ENCODE measurements at places on chromosomes 11 and 22.
A peak's percentile ranks its signal among the peaks of the same experiment; 100 is the strongest.

GRCh38 chr11:62295504-62295903 is 3.4 kb downstream of the SCGB1D4 start:
- DNase-seq: no peak

DNA sequence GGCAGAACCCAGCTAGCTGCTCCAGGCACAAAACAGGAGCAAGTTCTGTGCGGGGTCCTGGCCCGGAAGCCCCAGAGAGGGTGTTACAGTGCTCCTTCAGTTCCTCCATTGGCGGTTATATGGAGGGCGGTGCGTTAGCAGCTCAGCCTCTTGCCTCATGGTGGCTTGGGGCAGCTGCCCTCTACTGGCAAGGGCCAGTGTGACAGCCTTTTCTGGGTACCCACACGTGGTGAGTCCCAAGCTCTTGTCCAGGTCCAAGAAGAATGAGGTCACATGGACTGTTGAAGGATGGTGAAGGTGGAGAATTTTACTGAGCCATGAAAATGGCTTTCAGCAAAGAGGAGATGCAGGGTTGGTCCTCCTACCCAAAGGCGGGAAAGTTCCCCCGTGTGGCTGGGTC is 100.5 kb downstream of the WT1 start:
- no peak for DNase-seq

- no peak for DNase-seq
Observed at GRCh38 chr22:27673839-27674238, 127.7 kb downstream of the MN1 start.

- peak; percentile 59 for DNase-seq
Observed at GRCh38 chr11:117814766-117815261, 9.7 kb downstream of the FXYD2 start.

GRCh38 chr11:2778630-2779498 is 79.1 kb upstream of the KCNQ1OT1 start:
- DNase-seq: no peak

DNA sequence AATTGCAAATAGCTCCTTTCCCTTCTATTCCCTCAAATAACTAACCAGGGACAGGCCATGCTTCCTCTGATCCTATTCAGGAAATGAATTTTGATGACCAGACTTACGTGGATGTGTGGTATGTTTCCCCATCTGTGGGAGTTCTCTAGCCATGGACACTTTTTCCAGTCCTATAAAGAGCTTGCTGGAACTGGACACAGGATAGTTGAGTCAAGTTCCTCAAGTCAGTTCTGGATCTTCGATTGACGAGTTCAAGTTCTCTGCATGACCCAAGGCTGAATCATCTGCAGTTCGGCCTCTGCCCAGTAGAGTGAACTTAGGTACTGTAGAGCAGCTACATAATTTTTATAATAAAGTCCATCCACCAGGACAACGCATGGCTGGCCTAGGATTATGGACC is 52.7 kb upstream of the CCND1 start:
- no peak for DNase-seq

GRCh38 chr11:38208951-38209350 is 1610.9 kb upstream of the RAG2 start:
- no peak for DNase-seq

DNA sequence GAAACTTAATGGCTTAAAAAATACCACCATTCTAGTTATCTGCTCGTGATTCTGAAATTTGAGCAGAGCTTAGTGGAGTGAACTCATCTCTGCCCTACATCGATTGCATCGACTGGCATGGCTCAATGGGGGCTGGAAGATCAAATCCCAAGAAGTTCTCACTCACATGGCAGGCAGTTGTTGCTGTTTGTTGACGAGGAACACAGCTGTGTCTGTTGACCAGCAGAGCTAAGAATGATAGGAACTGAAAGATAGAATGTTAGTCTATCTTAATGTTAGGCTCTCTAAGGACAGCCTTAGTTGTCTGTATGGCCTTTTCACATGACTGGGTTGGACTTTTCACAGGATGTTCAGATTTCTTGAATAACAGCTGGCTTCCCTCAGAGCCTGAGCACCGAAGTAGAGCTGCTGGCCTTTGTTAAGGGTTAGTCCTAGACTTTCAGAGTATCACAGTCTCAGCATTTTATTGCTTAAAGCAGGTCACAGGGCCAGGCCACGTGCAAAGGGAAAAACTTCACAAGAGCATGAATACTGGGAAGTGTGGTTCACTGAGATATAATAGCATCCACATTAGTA is 31.6 kb upstream of the IZUMO1R start:
- DNase-seq: no peak

DNA sequence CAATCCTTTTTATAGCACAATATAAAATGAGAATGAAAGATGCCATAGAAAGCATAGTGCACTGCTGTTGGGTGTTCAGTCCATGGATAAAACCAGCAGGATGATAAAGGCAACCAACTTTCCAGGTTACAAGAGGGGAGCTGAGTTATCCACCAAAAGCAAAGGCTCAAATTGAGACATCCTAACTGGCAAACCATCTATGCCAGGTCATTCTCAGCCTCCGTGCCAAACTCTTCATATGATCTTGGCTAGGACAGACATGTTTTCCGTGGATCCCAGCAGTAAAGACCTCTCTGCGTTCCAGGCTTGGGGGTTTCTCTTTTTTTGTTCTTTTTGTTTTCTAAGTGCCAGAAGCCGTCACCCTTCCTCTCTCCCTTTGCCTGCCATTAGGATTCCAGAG is 7.3 kb upstream of the APOA1 start:
- DNase-seq: no peak

GRCh38 chr11:119094816-119095065 is 6.9 kb downstream of the DPAGT1 start:
- peak; percentile 35 for DNase-seq

DNA sequence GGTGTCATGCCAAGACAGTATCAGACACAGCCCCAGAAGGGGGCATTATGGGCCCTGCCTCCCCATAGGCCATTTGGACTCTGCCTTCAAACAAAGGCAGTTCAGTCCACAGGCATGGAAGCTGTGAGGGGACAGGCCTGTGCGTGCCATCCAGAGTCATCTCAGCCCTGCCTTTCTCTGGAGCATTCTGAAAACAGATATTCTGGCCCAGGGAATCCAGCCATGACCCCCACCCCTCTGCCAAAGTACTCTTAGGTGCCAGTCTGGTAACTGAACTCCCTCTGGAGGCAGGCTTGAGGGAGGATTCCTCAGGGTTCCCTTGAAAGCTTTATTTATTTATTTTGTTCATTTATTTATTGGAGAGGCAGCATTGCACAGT is 14.6 kb downstream of the IL10RA start:
- no peak for DNase-seq

DNA sequence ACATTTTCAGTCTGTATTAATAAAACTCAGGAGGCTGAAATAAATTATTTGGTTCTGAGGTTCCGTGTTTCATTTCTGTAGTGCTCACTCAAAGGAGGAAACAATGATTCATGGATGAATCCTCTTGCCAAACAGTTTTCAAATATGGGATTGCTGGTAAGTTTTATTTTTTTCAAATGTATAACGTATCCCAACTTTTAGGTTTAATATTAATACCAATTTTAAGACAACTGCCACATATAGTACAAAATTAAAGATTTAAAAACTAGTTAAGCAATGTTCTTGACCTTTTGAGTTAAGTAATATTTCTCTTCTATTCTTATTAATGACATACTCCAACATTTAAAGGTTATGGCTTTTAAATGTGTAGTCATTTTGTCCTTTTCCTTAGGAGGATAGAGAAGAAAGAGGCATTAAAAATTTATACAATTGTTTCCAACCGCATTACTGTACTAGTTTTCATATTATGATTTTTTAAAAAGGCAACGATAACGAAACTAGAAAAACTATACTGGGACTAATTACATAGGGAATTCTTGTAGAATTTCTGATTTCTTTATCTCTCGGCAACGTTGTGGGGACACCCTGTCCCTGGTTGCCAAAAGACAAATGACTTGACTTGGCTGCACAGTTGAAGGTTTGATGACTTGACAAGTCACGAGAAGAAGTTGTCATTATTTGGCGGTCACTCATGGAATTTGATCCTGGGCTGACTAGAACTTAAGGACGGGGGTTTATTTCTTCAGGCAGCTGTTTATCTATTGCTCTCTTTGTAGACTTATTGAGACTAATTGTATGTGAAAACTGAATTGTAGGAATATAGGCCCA is 69.1 kb upstream of the ADSL start:
- no peak for DNase-seq

DNA sequence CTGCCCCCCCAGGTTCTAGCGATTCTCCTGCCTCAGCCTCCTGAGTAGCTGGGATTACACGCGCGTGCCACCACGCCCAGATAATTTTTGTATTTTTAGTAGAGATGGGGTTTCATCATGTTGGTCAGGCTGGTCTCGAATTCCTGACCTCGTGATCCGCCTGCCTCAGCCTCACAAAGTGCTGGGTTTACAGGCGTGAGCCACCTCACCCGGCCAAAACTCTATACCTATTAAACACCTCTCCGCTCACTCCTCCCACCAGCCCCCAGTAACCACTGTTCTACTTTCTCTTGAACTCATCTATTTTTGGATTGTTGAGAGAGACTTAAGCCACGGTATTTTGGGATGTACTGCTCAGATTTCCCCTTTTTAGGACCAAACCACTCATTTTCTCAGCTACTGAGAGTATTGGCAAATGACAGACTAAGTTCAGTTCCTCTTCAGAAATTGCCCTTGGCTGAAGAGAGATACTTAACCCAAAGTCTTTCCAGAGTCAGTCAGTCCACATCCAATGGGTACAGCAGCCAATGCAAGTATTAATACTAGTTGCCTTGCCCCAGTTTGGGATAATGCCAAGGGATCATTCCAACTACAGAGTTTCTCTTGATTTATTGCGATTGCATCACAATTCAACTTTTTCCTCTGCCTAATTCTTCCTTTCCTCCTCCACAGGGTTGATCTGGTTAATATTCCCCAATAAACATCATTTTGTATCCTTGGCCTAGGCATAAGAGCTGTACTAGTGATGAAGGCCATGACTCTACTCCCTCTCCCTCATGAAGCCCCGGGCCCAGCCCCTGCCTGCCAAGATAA is 36.8 kb upstream of the CSTF3 start:
- DNase-seq: no peak

DNA sequence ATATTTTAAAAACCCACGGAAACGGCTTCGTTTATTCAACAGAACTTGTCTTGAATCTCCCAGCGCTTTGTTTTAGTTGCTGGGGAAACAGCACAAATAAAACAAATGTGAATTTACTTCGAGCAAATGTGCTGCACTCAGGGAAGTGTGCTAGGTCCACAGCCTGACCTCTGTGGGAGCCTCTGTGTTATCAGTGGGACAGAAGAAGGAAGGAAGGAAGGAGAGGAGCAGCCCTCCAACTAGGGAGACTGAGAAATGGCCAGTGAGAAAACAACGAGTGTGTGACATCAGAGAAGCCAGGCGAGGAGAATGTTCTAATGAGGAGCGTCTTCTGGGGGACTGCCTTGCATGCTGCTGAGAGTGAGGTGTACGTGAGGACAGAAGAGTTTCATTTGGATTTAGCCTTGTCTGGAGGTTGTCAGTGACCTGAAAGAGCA is 42.7 kb downstream of the PPP6R3 start:
- no peak for DNase-seq

DNA sequence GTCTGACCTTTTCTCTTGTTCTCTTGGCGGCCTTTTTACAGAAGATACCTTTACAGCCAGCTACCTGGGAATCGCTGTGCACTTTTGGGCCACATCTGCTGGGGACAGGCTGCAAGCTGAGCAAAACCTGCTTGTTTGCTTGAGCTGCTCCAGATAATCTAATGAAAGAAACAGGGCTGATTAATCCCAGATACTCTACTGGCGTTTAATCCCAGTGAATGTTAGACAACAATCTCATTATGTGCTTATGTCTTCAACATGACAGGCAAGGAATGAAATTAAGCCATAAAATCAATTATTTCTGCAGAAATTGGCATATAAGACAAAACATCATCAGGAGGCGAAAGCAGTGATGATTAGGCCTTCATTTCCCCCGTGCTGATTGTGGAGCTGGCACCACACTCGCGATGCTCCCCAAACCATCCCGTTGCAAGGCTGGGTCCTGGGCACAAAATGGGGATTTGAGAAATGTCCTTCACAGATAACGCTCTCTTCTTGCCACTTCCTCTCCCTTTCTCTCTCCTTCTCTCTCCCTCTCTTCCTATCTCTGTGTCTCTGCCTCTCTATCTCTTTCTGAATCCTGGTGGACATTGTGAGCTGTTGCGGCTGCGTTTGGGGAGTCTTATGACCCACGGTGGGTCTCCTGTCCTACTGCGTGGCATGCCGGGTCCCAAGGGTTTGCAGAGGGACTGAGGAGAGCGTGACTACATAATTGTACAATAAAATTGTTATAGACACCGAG is 1053.8 kb downstream of the TBC1D22A start:
- no peak for DNase-seq

DNA sequence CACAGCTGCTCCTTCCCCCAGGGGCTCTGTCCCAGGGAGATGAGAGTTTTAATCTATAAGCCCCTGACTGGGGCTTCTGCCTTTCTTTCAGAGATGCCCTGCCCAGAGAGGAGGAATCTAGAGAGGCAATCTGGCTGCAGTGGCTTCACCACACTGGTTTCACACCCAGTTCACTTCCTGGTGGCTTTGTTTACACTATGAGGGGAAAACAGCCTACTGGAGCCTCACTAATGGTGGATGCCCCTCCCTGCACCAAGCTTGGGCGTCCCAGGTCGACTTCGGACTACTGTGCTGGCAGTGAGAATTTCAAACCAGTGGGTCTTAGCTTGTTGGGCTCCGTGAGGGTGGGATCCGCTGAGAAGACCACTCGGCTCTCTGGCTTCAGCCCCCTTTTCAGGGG is 21.5 kb upstream of the MMP1 start:
- no peak for DNase-seq

DNA sequence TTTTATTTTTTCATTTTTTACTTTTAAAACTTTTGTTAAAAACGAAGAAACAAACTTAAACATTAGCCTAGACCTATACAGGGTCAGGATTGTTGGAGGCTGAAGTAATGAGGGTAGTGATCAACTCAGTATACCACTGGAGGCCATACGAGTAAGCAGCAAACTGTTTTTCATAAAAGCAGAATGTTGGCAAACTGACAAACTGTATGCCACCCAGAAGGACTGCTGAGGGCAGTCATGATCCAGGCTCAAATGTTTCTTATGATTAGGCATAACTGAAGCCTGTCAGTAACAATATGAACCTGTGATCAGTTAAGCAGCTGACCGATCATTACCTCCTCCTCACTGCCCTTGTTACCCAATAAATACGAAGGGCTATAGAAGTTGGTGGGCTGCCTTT is 10.2 kb upstream of the SC5D start:
- no peak for DNase-seq

DNA sequence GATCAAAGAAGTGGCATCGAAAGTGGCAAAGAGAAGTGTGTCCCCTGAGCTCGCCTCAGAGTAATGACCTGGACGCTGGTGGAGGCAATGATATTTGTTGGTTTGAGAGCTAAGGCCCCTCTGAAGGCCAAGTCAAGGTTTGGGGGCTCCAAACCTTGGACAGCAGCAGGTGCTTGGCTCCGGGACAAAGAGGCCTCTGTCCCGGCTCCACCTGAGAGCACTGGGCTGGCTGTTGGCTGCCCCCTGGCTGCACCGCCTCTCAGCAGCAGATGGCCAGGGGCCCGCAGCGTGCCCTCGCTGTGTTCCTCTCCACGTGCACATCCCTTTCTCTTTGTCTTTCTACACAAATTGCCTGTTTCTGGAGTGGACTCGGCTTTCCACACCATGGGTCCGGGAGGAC is 301.3 kb downstream of the NTM start:
- DNase-seq: no peak

All from stimulated activated CD4-positive, alpha-beta T cell treated with anti-CD3 and anti-CD28 coated beads, TNF-alpha, amount 100 ng/mL, for 1 hour (primary cell).